Cortex of kidney (tissue), 1 donor: ENCODE measurements at places on chromosomes 13 and 19.

GRCh38 chr13:28640861-28641599 is 17.9 kb upstream of the POMP start:
- no peak for DNase-seq

GRCh38 chr19:8021374-8021773 is 15.9 kb upstream of the ELAVL1 start:
- no peak for DNase-seq

DNA sequence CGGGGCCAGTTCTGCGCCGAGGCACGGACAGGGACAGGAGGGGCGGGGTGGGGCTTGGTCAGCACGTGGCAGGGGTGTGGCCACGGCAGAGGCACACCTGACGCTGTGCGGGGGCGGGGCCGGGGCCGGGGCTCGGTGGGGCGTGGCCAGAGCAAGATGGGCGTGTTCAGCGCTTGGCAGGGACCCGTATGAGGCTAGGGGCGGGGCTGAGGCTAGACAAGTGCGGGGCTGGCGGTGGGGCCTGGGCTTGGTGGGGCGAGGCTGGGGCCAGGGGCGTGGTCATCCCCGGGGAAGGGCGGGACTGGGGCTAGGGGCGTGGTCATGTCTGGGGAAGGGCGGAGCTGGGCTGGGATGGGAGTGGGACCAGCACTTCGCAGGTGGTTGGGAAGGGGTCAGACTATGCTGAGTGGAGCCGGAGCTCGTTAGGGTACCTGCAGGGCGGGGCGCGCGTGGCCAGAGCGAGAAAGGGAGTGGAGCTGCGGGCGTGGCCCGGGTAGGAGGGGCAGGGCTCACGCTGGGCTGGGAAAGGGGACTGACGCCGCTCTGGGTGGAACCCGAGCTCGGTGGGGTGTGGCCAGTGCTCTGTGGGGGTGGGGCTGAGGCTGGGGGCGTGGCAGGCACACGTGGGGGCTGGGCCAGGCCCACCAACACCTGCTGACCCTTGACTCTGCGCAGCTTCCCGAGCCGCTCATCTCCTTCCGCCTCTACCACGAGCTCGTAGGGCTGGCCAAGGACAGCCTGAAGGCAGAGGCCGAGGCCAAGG is 12.8 kb downstream of the POLR2E start:
- DNase-seq = no peak

DNA sequence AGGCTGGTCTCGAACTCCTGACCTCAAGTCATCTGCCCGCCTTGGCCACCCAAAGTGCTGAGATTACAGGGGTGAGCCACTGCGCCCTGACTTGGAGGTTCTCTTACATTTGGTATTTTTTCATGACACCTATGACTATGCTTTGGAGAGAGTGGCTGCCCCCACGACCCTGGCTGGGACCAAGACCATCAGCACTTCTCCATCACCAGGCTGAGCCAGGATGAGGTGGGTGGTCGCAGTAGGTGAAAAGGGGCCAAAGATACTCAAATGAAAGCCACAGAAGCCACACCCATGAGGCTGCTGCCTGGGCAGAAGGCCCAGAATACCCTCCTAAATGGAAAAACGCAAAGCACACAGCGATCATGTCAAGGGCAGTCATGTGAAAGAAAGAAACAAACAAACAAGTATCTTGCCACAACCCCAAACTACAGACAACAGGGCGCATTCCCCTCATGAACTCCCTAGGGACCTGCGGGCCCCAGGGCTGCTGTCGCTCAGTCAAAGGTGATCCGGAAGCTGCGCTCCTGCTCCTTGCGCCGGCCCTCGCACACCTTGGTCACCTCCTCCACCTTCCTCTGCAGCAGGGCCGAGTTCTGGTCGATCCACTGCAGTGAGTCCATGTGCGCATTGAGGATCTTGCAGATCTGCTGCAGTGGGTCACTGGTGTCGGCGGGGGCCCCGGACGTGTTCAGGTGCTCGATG is 11.2 kb upstream of the IL4I1 start:
- no peak for DNase-seq

- no peak for DNase-seq
Observed at GRCh38 chr13:43036351-43037250, 13.2 kb downstream of the DNAJC15 start.

DNA sequence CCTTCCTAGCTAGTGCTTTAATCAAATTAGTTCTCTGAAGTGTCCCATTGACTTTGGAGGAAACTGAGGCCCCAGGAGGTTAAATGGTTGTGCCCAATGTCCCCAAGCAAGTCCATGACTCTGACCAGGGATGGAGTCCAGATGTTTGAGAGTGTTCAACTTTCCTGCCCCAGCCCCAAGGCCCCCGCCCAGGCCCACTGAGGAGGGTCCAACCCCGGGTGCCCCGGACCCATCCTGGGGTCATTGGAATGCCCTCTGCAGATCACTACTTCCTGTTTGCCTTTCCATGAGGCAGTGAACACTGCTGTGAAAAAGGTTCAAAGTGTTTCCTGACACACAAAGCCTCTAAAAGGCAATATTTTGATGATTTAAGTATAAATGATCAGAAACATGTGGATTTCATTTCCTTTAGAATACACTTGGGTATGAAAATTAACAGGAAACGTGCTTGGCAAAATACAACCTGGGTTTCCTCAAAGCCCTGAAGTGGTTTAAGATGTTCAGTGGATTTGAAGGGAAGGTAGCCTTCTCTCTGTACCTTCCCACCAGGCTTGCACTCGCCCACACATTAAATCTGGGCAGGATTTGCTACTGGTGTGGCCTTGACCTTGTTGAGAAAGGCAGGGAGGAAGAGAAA is 335.7 kb downstream of the TSHZ3 start:
- DNase-seq = no peak

DNA sequence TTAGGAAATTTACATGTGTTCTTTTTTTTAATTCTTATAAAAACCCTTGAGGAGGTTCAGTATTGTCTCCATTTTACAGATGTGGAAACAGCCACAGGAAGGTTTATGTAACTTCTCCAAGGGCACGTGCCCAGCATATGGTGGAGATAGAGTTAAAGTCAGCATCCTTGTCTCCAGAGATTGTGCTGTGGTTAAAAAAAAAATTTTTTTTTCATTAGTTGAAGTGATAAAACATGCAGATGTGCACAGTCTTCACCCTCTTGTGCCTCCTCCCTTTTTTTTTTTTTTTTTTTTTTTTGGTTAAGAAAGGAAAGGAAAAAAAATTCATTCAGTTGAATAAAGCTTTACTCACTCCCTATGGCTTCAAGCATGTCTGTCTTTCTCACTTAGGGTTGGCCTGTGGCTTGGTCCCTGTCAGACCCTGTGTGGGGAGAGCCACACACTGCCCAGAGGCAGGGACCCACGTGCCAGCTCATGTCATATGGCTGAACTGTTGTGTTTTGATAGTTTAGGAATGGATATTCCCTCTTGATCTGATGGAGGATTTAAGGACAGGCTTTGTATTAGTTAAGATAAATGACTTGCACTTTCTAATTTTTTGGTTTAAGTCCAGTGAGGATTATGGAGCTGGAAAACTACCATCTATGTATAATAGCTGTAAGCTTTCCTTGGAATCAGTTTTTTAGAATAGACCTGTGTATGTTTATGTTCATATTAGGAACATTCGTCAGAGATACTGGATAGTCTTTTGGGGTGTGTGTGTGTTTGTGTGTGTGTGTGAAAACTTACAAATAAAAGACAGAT is 19.3 kb downstream of the RNASEH2B start:
- DNase-seq = no peak
